Panc1 (cell line): ENCODE measurements at places on chromosomes 12 and 14. TPM values are rescaled to one million over a fixed set of nuclear protein-coding genes. Genes with fewer than 3 reads are reported as not detected.

- DNase-seq = no peak
Measured at GRCh38 chr12:38411426-38411825, 94.9 kb downstream of the ALG10B start.

The GLIPR1L2 gene
- 0.72 TPM for total RNA-seq

DNA sequence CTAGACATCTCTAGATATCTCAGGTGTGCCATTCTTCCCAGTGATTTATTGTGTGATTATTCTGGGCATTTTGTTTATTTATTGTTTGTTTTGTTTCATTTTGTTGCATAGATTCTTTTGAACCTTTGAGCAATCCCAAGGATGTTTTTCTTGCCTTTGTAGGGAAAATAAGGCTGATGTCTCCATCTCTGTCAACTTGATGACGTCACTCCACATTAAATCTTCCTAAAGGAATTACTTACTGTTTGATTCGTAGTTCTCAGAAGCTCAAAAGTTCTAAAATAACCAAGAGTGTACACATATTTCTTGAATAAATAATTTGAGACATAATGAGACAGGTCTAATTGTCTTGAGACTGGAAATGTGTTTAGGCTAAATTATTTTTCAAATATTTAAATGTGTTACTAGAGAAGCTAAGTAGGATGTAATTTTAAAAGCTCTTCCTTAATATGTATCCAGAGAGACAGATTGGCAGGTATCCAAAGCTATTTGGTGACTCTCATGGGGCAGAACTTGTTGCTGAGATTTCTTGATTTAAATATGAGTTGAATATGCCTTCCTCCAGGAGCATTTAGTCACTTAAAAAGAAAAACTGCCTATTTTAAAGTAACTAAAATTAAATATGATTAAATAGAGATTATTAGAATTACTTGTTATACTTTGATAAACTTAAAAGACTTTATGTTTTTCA is 128.7 kb downstream of the CNTN1 start:
- no peak for DNase-seq

DNA sequence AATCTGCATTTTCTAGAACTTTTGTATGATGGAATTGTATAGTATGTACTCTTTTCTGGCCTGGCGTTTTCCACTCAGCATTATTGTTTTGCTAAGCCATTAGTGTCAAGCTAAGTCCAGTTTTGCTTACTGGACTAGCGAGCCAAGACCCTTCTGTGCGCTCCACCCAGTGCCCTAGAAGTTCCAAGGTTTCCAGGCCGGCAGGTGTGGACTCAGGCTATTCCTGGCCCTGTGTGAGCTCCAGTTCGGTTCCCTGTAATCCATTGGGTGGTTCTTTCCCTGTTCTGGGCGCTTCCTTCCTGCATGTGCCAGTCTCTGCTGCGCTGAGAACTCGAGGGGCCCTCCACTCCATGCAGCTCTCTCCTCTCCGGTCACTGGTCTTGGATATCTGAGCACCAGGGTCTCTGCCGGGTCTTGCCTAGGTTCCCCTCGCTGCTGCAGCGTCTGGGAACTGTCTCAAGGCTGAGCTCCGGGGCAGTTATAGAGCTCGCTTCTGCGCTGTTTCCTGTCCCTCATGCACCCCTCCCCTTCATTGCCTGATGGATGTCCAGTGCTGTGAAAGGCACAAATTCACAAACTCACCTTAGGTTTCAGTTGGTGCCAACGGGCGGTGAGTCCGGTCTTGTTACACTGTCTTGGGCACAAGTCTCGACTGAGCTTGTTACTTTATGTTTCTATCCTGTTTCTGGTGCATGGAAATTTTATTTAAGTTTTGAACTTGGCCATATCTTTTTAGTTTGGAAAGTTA is 100.8 kb downstream of the ADGRD1 start:
- no peak for DNase-seq

DNA sequence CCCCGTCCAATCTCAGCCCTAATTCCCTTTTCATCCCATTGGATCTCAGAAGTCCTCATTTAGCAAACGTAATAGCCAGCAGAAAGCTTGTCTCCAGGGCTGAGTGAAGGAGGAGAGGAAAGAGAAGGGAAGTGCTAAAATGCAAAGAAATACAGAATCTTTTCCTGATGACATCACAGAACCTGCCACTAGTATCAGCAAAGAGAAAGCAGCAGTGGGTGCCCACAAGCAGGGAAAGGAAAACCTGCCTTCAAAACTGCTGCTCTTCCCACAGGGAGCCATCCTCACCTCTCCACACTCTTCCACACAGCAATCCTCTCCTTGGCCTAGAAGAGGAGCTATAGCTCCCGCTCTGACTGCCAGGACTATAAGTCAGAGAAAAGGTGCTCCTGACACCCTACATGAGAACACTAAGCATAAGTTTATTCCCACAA is 11.3 kb downstream of the MED13L start:
- DNase-seq = no peak

The CATSPERB gene
- not detected for total RNA-seq

GRCh38 chr12:120662879-120663278 is 22.5 kb downstream of the CABP1 start:
- DNase-seq = no peak

The RPL10L gene
- total RNA-seq = not detected
